Activated naive CD4-positive, alpha-beta T cell (primary cell): ENCODE measurements at places on chromosomes 7 and 10.

GRCh38 chr10:86547296-86547695 lies 25.7 kb upstream of the WAPL start:
- no peak for DNase-seq

GRCh38 chr10:5508161-5508604 lies 8.8 kb upstream of the CALML5 start:
- DNase-seq = no peak

GRCh38 chr7:137960020-137960419 lies 41.9 kb downstream of the CREB3L2 start:
- no peak for DNase-seq

DNA sequence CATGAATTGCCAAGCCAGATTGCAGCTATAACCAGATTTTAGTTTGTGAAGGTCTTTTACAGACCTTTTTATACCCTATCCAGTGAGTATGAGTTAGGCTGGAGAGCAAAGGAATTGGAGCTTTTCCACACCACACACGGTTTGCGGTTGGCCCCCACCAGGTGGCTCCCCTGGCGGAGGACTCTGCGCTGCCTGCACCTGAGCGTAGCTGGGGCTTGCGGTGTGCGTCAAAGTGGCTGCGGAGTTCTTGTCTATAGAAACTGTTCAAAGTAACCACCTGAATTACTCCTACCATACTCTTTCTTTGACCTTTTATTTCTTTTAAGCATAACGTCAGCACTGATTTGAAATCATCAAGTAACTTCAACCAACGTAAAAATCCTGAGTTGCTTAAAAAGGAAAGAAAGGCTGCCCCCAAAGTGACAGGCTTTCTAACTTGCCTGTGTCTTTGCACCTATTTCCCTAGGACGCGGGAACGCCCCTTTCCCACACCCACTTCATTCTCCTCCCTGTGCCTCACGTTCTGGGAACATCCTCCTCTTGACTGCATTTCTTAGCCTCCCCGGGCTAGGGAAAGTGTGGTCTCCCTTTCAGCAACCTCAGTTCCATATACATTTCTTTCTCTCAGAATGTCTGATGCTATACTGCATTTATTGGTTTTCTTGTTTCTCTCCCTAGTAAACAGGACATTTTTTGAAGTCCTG lies 47.6 kb upstream of the TMEM72 start:
- DNase-seq = no peak

DNA sequence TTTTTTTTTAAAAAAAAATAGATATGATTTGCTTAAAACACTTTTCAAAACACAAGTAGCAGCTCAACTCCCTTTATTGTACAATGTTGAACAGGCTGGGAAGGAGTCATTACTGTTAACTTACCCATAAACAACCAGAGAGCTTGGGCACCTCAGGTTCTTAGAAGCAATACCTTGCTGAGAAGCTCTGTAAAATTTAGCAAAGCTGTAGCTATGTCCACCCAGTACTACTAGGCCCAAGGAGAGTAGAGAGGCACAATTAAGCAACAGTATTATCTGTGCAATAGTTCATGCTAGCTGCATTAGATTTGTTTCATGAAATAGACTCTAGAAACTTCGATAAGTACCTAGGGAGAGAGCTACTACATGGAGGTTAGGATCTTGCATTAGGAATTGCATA lies 32.0 kb downstream of the SEMA3A start:
- no peak for DNase-seq

DNA sequence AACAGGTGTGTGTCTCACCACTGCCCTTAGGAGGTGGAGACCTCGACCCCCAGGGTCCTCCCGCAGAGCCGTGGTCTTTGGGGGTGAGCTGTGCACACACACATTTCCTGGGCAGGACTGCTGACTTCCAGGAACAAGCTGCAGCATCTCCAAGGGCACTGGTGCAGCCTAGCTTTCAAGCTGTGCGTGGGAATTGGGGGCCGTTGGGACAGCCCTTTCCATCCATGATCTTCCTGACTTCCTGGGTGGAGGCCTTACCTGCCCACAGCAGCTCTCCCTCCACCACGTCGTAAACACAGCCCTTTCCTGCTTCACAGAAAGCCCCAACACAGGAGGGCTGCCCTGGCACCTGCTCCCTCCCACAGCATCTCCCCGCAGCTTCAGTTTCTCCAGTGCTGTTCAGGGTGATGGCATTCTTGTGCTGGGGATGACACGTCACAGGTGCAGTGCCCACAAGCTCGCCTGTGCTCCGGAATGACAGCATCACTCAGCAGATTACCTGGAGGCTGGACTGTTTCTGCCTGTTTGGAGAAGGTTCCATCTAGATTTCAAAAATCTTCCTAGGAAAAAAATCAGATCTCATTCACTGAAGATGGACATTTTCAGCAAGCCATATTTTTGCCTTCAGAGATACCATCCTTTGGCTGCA lies 208.0 kb upstream of the PPP2R2D start:
- no peak for DNase-seq

DNA sequence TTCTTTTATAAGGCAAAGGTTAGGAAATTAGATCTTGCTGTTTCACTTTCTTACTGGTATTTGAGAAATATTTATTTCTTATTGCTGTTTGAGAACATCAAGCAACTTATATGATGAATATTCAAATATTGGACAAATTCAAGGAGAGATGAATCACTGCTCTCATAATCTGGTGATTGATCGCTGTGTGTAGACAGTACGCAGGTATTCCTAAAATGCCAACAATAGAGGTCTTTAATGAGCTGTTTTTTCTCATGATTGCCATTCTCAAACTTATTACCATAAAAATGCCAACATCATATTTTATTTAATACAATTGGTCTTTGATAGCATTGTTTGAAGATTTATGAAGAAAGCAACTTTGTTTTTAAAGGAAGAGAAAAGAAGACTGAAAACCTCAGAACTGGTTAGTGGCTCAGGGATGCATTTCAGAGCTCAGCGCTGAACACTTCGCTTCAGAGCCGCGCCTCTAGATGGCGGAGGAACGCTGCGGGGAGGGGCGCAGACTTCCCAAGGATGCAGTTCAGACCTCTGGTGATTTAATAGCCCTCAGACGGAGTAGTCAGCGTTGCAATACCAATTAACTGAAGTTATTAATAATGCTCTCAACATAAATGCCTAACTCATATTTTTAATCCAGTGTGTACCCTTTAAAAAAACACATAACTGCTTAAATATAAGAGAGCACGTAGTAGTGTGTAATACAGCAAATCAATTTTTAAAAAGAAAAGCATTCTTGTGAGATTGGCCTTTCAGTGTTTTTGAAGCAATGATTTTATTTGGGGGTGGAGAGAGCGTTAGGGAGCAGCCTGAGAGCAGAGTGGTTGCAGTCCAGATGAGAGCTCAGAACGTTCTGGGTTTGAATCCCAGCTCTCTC lies 38.5 kb upstream of the STEAP4 start:
- no peak for DNase-seq

- no peak for DNase-seq
These were observed 16.1 kb upstream of the PCLO start for GRCh38 chr7:83178796-83179195.

GRCh38 chr7:151080067-151080521 lies 515 bp downstream of the FASTK start:
- DNase-seq = no peak

- no peak for DNase-seq
These were observed 139.4 kb downstream of the CCDC71L start for GRCh38 chr7:106521541-106521940.

- no peak for DNase-seq
These were observed 22.7 kb upstream of the TOMM7 start for GRCh38 chr7:22845221-22845834.

DNA sequence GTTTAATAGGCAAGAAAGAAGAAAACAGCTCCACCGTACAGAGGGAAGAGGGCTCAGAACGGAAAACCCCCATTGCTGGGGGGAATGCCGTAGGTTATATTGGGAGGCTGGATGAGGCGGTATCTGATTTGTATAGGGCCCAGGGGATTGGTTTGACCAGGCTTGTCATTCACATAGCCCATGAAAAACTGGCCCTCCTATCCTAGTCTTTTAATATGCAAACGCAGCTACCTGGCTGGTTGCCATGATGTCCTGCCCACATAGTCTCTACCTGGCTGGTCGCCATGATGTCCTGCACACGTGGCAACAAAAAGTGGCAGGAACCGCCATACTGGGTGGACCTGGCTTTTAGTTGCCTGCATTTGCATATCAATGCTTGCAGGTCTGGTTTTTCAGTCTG lies 84.7 kb downstream of the AUTS2 start:
- no peak for DNase-seq

GRCh38 chr7:117986645-117987269 lies 113.5 kb upstream of the CTTNBP2 start:
- no peak for DNase-seq

- no peak for DNase-seq
These were observed 129.4 kb downstream of the SLC16A9 start for GRCh38 chr10:59580026-59580863.

DNA sequence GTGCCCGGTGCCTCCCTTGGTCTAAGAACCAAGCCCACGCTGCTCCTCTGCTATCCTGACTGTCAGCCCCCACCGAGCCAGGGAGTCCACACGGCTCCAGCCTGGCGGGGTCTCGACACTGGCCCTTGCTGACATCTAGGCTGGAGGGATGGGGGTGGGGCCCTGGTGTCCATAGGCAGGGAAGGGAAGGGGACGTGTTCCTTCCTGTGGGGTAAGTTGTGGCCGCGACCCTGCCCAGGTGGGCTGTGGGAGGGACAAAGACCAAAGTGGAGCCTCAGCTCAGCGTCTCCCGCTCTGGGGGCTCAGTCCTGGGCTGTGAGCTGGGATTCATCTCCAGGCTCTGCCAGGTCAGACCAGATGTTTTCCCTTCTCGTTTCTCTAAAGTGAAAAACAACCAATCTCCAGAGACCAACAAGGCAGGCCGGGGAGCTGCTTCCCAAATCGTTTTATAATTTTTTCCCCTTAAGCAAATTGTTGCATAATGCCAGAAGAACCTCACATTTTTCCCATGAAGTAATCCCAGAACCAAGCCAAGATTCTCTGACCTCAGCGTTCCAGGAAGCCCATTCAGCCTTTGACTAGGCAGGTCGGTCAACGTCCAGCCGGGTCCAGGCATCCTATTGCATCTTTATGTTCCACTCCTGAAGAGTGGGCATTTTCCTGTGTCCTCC lies 101.2 kb downstream of the RGS10 start:
- DNase-seq = no peak

DNA sequence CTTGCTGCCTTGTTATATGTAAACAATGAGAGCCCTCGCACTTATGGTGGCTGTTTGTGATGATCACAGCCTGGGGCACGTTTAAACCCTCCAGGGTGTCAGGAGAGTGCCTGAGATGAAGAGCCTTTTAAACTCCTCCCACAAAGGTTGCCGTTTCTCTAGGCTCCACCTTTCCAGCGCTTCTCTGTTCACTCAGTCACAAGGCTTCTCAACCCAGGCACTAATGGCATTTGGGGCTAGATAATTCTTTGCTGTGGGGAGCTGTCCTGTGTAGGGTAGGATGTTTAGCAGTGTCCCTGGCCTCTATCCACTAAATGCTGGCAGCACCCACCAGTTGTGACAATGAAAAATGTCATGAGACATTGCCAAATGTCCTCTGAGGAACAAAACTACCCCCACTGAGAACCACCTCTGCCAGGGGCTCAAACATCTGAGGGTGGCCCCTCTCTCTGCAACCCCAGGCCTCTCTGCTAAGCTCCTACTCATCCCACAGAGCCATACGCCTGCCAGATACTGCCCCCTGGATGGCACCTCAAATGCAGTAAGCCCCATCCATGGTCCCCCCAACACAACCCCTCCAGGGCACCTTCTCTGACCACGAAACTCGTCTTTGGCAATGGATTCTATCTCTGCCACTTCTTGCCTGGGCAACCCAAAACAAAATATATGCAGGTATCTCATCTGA lies 144.3 kb upstream of the ZMIZ1 start:
- no peak for DNase-seq

DNA sequence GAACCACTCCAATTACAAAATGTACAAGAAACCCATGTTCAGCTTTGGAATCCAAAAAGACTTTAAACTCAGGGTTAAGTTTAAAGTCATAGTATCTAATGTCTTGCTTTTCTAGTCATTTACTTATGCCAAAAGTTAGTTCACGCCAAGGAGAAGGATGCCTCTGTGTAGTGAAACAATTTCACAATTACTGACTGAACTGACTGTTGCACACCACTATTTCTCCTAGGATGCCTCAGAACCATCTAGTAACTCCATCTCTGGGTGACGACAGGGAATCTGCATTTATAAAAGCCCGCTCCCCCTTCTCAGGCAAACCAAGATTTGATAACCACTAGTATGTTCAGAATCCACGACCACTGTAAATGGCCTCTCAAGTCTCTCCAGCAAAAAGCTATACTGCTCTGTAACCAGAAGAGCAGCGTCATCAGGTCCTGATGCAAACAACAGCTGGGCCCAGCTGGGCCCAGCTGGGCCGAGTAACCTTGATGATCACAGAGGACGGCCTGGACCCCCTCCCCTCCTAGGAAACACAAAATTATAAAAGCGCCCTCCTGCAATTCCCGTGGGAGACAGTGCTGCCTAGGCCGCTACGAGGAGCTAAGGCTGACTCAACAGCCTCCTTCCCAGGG lies 680 bp upstream of the ADO start:
- no peak for DNase-seq

GRCh38 chr10:96758423-96758822 lies 38.1 kb upstream of the PIK3AP1 start:
- no peak for DNase-seq

DNA sequence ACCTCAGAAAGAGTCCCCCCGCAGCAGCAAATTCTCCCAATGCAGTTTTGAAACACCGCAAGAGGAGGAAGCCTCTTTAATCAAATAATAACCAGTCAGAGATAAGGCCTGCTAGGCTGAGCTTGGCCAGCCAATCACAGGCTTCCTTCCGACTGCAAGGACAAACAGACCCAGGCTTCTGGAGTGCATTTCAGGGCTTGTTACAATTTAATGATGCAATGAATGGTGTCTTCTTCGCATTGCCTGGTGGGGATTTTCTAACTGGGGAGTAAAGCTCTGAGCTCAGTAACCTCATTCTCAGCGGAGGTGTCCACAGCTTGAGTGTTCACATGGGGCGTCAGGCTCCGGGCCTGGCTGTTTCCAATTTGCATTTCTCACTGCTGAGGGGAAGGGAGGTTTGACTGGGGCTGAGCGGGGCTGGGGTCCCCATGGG lies 31.8 kb upstream of the GPAM start:
- no peak for DNase-seq

DNA sequence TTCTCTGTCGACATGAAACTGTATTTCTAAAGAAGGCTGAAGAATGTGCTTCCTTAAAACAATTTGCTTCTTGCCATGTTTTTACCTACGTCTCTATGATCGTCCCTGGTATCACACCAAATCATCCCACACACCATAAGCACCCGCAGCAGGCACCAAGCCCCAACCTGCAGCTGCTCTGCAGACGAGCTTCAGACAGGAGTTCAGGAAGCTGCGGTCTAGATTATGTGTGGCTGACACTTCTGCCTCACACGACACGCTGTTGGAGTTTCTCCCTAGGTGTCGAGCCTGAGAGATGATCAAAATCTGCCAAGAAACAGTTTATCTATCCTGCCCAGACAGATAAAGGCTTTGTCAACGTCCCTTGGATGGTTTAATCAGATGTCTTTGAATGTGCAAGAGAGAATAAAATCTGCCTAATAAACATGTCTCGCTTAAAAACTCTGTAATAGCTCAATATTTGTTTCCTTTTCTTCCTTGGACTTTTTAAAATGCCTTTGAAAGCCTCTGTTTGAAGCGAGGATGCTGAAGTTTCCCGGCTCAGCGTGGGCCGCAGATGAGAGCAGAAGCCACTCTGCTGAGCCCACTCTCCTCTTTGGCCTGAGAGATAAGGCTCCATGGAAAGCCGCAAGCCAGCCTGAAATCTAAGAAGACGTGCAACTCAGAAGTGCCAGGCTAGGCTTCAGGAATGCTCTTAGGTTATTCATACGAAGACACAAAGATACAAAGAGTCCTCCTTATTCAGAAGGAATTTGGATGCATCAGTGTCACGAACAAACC lies 158.3 kb upstream of the PFKP start:
- DNase-seq = no peak
